A549 treated with AZD2906 at 1 μM for 4 hours (cell line): ENCODE measurements at places on chromosomes 6 and 20. TPM values are rescaled to one million over a fixed set of nuclear protein-coding genes. Genes with fewer than 3 reads are reported as not detected.

Gene CCM2L
- total RNA-seq: 0.29 to 0.64 TPM (median 0.37 TPM) in 5 replicates

Gene SSTR4
- 0.43 to 0.96 TPM (median 0.79 TPM) in 5 replicates for total RNA-seq

Gene ARMH2
- total RNA-seq: not detected in 5 replicates

Gene HLA-A
- total RNA-seq: 129 to 157 TPM (median 143 TPM) in 5 replicates

Gene MLN
- not detected in 5 replicates for total RNA-seq

Gene ECT2L
- total RNA-seq: not detected in 5 replicates

Gene HLA-DMB
- total RNA-seq: 1.4 to 2.5 TPM (median 1.7 TPM) in 5 replicates

Gene DAAM2
- total RNA-seq: 0.10 to 0.25 TPM (median 0.22 TPM) in 5 replicates

Gene SAMD10
- 0.05 TPM in 1 of 5 replicates, not detected in the others for total RNA-seq

Gene SLC22A3
- total RNA-seq: 51.7 to 57.9 TPM (median 53.1 TPM) in 5 replicates

Gene ISM1
- 0.12 to 0.29 TPM (median 0.16 TPM) in 5 replicates for total RNA-seq

Gene GMPR
- 3.9 to 6.8 TPM (median 5.6 TPM) in 5 replicates for total RNA-seq

Gene RBBP9
- total RNA-seq: 12.0 to 13.9 TPM (median 12.8 TPM) in 5 replicates

Gene PM20D2
- 11.0 to 14.8 TPM (median 14.1 TPM) in 5 replicates for total RNA-seq

Gene RBPJL
- not detected in 5 replicates for total RNA-seq

Gene SLC32A1
- total RNA-seq: not detected in 5 replicates

Gene MRPL14
- 56.6 to 72.7 TPM (median 66.3 TPM) in 5 replicates for total RNA-seq

Gene NCOA5
- 18.3 to 22.3 TPM (median 20.4 TPM) in 5 replicates for total RNA-seq

Gene IL17A
- not detected in 5 replicates for total RNA-seq

Gene BNIP5
- 0.02 to 0.05 TPM (median 0.02 TPM) in 4 of 5 replicates, not detected in the other for total RNA-seq

Gene CDSN
- total RNA-seq: 0.03 to 0.06 TPM (median 0.05 TPM) in 4 of 5 replicates, not detected in the other

Gene RBL1
- total RNA-seq: 8.5 to 11.8 TPM (median 9.5 TPM) in 5 replicates

Gene UBD
- total RNA-seq: 0.41 to 1.00 TPM (median 0.54 TPM) in 5 replicates

Gene SLC17A4
- total RNA-seq: not detected in 5 replicates

Gene TRERF1
- 6.6 to 9.6 TPM (median 7.6 TPM) in 5 replicates for total RNA-seq
